ENCODE measurements at places on chromosomes 6 and 20. TPM values are rescaled to one million over a fixed set of nuclear protein-coding genes. Genes with fewer than 3 reads are reported as not detected.

The HBS1L gene
- 83.8 TPM for total RNA-seq

The LINC00237 gene
- not detected for total RNA-seq

The HCK gene
- not detected for total RNA-seq

The UNC5CL gene
- total RNA-seq = not detected

The TFAP2D gene
- not detected for total RNA-seq

The ZNF311 gene
- total RNA-seq = 0.20 TPM

The CGA gene
- total RNA-seq = 0.67 TPM

Data from NCI-H460 (cell line).